ENCODE measurements at places on chromosomes 1 and 21. TPM values are rescaled to one million over a fixed set of nuclear protein-coding genes. Genes with fewer than 3 reads are reported as not detected.
A peak's percentile ranks its signal among the peaks of the same experiment; 100 is the strongest.

The NR1I3 gene
- not detected for total RNA-seq

- H3K27me3 ChIP-seq, result no peaks in the 10 kb centered on the region
- H3K36me3 ChIP-seq, result peaks cover 6% of the 10 kb centered on the region
- peaks cover 59% of the 10 kb centered on the region for H3K4me1 ChIP-seq
- peak overlapping the region; percentile 85 for H3K27ac ChIP-seq
Measured at GRCh38 chr1:22048351-22049192, 3.9 kb upstream of the CDC42 start.

DNA sequence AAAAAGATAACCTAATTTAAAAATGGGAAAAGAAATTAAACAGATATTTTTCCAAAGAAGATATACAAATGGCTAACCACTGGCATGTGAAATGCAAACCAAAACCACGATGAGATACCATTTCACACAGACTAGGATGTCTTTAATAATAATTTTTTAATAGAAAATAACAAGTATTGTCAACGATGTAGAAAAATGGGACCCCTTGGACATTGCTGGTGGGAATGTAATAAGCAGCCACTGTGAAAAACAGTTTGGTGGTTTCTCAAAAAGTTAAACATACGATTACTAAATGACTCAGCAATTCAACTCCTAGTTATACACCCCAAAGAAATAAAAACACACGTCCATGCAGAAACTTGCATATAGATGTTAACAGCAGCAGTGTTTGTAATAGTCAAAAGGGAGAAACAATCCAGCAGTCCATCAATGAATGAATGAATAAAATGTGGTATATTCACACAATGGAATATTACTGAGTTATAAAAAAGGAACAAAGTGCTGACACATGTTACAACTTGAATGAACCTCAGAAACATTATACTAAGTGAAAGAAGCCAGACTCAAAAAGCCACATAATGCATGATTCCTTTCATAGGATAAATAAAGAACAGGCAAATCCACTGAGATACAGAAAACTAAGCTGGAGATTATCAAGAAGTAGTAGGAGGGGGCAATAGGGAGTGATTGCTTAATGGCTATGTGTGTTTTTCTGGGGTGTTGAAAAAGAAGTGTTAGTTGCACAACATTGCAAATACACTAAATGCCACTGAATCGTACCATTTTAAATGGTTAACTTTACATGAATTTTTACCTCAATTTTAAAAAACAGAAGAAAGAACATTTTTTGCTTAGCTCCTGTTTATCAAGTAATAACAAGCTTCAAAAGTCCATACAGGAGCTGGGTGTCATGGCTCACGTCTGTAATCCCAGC is 4.1 kb downstream of the PPT1 start:
- no peak overlapping the region for H3K4me3 ChIP-seq
- H3K36me3 ChIP-seq, result peaks cover 22% of the 10 kb centered on the region
- no peaks in the 10 kb centered on the region for H3K27me3 ChIP-seq

GRCh38 chr1:205993068-205993467 is 10.1 kb downstream of the RAB7B start:
- no peak for DNase-seq
- no peak overlapping the region for H3K4me3 ChIP-seq
- H3K27me3 ChIP-seq, result peaks cover 40% of the 10 kb centered on the region
- H3K4me1 ChIP-seq, result no peaks in the 10 kb centered on the region

DNA sequence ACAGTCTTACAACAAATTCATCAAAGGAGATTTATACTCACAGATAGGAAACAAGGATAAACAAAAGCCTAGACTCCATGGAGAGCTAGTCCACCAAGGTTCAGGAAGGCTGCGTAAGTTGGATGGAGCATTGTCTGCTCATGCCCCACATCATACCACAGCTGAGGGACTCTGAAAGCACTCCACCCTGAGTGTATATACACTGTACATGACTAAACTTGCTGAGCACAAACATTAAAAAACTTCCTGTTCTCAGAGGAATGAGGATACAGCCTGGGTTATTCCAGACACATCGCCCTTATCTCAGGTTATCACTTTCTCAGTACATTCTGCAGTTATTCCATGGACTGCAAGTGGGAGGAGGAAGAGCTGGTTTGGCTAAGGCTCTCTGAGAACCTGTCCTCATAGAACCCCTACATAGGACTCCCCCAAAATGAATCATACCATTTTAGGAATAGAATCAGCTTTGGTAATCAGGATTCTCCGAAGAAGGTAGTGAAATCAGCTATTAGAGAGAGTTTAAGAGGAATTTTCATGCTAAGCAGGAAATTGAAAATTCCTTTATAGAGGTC is 58.0 kb upstream of the PRMT6 start:
- no peaks in the 10 kb centered on the region for H3K4me1 ChIP-seq
- H3K27ac ChIP-seq, result no peak overlapping the region
- DNase-seq, result no peak
- H3K4me3 ChIP-seq, result no peak overlapping the region
- H3K36me3 ChIP-seq, result no peaks in the 10 kb centered on the region

- no peaks in the 10 kb centered on the region for H3K4me1 ChIP-seq
- no peaks in the 10 kb centered on the region for H3K27me3 ChIP-seq
- H3K36me3 ChIP-seq, result no peaks in the 10 kb centered on the region
- H3K4me3 ChIP-seq, result no peak overlapping the region
- H3K27ac ChIP-seq, result no peak overlapping the region
Measured at GRCh38 chr1:42830631-42831030, 13.4 kb upstream of the SVBP start.

- no peaks in the 10 kb centered on the region for H3K27me3 ChIP-seq
- DNase-seq, result peak; percentile 39
- H3K36me3 ChIP-seq, result no peaks in the 10 kb centered on the region
- peak overlapping the region; percentile 60 for H3K4me3 ChIP-seq
Measured at GRCh38 chr21:35400233-35400939, 351.3 kb upstream of the RUNX1 start.

GRCh38 chr21:45524756-45525152 is 17.5 kb downstream of the SLC19A1 start:
- H3K36me3 ChIP-seq, result peaks cover 22% of the 10 kb centered on the region
- no peak for DNase-seq
- H3K27me3 ChIP-seq, result no peaks in the 10 kb centered on the region

The AKNAD1 gene
- not detected for total RNA-seq

GRCh38 chr21:44377201-44377921 is 23.9 kb downstream of the TRPM2 start:
- H3K36me3 ChIP-seq, result peaks cover 4% of the 10 kb centered on the region
- no peak for DNase-seq
- H3K27me3 ChIP-seq, result no peaks in the 10 kb centered on the region
- no peak overlapping the region for H3K4me3 ChIP-seq
- peaks cover 10% of the 10 kb centered on the region for H3K4me1 ChIP-seq

The PIP5K1A gene
- total RNA-seq, result 80.3 TPM

The BATF3 gene
- total RNA-seq, result 400 TPM

The CBS gene
- 130 TPM for total RNA-seq

DNA sequence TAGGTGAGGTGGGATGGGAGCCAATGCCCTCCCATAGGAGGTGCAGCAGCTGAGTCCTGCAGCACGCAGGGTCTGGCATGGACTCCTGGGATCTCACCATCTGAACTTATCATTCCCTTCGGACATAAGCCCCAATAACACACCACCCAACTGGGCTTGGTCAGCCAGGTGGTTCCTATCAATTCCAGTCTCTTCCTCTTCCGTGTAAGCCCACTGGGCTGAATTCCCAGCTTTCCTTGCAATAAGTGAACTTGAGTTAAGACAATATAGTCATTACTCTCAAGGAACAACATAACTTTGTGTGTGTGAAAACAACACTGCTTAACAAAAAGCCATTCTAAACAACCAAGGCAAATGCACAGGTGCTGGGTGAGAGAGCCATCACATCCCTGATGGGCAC is 86.6 kb upstream of the EDN2 start:
- no peak overlapping the region for H3K27ac ChIP-seq
- no peak overlapping the region for H3K4me3 ChIP-seq
- H3K27me3 ChIP-seq, result no peaks in the 10 kb centered on the region
- H3K4me1 ChIP-seq, result peaks cover 47% of the 10 kb centered on the region
- peaks cover 10% of the 10 kb centered on the region for H3K36me3 ChIP-seq

- no peaks in the 10 kb centered on the region for H3K27me3 ChIP-seq
- H3K4me1 ChIP-seq, result no peaks in the 10 kb centered on the region
- no peak for DNase-seq
- no peak overlapping the region for H3K4me3 ChIP-seq
- H3K27ac ChIP-seq, result no peak overlapping the region
Measured at GRCh38 chr1:56074007-56074651, 505.2 kb downstream of the PLPP3 start.

The SPTA1 gene
- total RNA-seq, result not detected

The PRR9 gene
- total RNA-seq, result not detected

- DNase-seq, result peak; percentile 64
- peaks cover 28% of the 10 kb centered on the region for H3K4me1 ChIP-seq
- peak overlapping the region; percentile 69 for H3K4me3 ChIP-seq
- H3K27me3 ChIP-seq, result peaks cover 35% of the 10 kb centered on the region
- no peaks in the 10 kb centered on the region for H3K36me3 ChIP-seq
Measured at GRCh38 chr1:26164036-26164860, 4.5 kb downstream of the C1orf232 start.

The HORMAD1 gene
- total RNA-seq, result not detected

The TRAF3IP3 gene
- total RNA-seq, result 127 TPM

DNA sequence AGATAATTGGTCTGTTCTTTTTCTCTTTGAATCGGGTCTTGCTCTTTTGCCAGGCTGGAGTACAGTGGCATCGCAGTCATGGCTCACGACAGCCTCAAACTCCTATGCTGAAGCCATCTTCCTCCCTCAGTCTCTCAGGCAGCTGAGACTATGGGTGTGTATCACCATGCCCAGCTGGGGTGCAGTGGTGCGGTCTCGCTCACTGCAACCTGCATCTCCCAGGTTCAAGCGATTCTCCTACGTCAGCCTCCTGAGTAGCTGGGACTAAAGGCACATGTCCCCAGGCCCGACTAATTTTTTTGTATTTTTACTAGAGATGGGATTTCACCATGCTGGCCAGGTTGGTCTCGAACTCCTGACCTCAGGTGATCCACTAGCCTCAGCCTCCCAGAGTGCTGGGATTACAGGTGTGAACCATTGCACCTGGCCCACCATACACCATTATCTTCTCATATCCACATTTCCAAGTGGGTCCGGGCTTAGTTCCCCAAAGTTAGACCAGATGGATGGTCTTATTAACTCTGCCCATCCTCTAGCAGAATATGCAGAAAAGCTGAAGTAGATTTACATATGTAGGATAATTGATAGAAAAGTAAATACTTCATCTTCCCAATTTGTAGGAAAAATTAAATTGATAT is 13.1 kb downstream of the CCDC17 start:
- H3K36me3 ChIP-seq, result peaks cover 54% of the 10 kb centered on the region
- no peak for DNase-seq
- no peak overlapping the region for H3K27ac ChIP-seq
- no peak overlapping the region for H3K4me3 ChIP-seq

The RRP1B gene
- total RNA-seq, result 62.0 TPM

The PLEKHN1 gene
- total RNA-seq, result 1.9 TPM

GRCh38 chr21:31781737-31782136 is 49.8 kb upstream of the SCAF4 start:
- H3K36me3 ChIP-seq, result no peaks in the 10 kb centered on the region
- H3K27ac ChIP-seq, result no peak overlapping the region
- peaks cover 5% of the 10 kb centered on the region for H3K4me1 ChIP-seq
